NCI-H510A (cell line): ENCODE measurements at places on chromosomes 1 and 21.

GRCh38 chr1:108357802-108358201, 92.3 kb upstream of the NBPF6 start:
- no peak for DNase-seq

DNA sequence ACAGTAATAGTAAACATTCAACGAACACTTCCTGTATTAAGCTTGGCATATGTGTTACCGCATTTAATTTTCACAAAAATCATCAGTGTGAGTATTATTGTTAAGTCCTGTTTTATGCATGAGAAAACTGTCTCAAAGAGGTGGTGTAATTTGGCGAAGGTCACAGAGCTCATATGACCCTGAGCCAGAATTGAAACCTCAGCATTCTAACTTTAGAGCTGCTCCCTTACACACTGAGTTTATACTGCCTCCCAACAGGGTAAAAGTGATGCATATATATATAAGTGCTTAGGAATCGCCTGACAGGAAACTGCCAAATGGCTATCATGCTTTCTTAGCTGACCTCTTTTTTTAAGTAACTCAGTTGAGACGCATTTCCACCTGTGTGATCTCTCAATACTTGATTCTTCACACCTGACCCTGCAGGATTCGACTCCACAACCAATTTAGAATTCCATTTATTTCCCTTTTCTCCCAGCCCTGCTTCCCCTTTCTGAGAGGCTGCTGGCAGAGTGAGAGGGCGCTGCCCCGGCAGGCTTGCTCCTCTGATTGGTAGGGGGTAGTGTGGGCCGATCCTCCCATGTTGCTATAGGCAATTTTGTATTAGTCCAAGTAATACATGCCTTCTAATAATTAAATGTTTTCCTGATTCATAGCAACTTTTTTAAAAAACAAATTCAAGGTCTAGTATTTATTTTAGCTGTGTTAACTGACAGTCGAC, 40.5 kb downstream of the ZBTB40 start:
- no peak for DNase-seq

DNA sequence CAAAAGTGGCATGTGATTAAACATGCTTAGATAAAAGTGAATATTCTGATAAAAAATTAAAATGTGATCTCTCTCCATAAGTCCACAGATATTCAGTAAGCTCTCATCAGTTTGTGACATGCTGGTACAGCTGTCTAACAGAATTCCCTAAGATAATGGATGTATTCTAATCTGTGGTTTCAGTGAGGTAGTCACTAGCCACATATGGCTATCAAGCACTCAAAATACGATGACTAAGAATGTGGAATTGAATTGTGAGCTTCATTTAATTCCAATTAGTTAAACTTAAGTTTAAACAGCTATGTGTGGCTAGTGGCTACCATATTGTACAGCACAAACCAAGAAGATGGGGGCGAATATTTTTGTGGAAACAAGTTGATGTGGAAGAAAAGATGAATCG, 4.1 kb upstream of the REG4 start:
- DNase-seq: no peak

DNA sequence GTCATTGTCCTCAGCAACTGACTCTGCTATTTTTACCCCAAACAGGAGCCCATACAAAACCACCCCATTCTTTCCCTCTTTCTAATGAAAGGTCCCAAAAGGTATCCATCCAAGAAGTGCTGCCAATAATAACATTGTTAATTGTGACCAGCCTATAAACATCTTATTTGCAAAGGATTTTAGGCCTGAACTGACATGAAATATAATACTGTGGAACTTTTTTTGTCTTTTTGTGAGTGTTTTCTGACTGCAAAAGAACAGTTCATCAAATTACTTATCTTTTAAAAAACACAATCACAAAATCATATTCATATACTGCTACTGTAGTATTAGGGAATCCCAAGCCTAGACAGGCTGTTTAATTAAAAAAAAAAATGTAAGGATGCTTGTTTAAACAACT, 3.4 kb downstream of the PIGM start:
- DNase-seq: no peak

DNA sequence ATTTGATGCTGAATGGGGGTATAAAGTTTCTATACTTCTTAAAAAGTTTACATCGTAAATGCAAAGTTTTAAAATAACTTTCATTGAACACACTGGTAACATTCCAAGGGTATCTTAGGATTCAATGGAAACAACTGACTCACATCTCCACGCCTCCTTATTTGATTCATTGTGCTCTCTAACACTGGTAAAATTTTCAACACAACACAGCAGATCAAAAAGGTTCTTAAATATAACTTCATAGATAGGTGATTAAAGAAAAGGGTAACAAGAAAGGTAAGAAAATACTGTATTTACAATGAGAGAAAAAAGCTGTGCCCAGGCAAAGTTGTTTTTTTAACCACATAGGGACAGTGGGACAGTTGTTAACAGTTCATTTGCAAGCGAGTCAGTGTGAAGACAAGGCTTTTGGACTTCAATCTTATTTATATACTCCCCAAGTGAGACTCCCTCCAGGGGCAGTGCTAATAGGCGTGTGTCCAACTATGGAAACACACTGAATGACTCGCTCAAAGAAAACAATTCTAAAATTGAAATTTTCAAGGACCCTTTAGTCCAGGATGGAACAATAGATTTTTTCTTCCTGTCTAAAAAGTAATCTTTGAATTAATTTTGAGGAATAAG, 140.5 kb downstream of the TIAM1 start:
- no peak for DNase-seq

DNA sequence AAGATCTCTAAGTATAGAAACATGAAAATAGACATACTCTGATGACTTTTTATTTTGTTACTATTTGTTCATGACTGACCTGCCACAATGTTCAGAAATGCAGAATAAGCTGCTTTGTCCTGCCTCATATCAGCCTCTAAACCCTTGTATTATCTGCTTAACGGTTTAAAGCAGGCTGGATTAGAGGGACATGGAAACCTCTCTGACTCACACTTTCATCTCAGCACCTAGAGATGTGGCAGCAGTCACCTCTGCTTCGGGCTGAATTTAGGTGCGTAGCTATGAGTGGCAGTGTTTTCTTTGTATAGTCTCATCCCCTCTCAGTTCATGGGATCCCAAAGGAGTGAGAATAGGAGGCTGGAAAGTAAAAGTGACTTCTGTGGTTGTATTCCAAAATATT, 255.4 kb downstream of the RGS7 start:
- DNase-seq: no peak

- DNase-seq: no peak
Observed at GRCh38 chr1:115239148-115239422, 99.0 kb downstream of the NGF start.
